ENCODE measurements at places on chromosomes 2 and 18.

DNA sequence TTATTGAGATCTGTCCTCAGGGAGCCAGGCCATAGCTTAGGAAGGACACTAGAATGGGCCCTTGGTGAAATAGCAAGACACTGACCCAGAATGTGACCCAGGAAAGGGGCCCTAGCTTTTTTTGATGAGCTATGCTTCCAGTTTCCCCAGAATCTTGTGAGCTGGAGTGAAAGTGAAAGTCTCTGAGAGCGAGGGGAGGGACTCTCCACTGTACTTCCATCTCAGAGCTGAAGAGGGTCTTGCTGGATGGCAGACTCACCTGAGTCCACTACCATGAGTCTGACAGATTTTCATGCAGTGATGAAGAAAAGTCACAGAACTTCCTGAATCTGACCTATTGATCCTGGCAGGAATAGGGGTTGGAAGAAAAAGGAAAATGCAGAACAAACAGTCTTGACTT, 3.1 kb downstream of the ARHGAP25 start:
- DNase-seq, result peak; percentile 39

DNA sequence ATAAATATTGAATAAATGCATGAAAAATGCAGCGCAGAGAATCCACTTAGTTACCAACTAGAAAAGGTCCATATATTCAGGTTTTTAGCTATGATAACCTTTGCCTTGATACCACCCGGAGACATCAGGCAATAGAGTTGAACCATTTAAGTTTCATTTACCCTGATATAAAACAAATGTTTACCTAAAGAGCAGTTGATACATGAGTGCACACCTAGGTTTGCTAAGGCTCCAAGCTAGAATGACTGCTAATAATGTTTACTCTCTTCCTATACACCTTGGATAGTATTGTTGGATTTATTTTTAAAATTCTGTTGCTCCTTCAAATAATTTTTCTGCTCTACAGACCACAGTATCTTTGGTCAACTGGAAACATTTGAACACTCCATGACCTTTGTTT, 1463.6 kb downstream of the LRP1B start:
- no peak for DNase-seq

DNA sequence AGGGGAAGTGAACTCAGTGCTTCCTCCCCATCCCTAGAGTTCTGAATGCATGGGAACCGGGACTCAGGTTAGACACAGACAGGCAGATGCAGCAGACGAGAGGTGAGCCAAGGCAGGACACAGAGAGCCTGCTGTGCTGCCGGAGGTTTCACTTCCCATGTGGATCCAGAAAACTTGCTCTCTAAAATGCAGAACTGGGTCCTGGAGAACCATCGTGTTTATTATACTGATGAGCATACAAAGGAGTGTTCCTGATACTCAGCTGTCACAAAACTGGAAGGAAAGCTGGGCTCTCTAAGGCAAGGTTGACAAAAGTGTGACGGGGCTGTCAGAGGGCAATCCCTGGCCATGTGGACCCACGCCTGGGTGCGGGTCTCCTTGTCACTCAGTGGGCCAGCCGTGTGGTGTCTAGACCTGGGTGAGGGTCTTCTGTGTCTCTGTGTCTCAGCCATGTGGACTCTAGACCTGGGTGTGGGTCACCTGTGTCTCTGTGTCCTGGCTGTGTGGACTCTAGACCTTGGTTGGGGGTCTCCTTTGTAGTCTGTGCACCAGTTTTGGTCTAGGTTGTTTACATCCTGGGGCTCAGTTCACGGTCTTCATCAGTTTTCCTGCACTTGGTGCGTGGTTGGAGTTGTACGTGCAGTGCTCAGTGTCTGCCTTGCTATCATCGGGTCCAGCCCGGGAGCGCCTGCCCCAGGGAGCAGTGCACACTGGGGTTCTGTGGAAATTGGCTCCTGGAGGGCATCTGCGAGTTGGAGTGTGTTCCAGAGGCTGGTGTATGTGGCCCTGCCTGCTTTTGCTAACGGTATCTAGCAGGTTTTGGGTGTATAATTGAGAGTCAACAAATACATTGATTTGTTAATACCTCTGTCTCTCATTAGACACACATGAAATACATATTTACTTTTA, 141.1 kb downstream of the ATP9B start:
- DNase-seq, result no peak

DNA sequence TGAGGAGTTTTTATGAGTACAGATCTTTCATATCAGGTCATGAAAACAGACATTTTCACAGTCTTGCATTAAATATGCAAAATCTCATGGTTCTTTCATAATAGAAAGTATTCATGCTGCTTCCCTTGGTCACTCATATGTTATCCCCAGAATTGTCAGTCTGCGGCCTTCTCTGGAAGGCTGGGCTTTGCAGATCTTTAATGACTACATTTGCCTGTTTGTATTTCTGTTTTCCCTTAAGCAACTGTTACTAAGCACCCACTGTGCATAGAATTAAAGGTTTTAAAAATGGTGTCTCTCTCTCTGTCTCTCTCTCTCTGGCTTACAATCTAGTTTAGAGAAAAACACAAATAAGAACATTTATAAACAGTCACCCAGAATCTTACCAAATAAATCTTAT, 456.3 kb downstream of the RIT2 start:
- no peak for DNase-seq

GRCh38 chr2:169363560-169364150, 1.3 kb upstream of the LRP2 start:
- peak; percentile 49 for DNase-seq

DNA sequence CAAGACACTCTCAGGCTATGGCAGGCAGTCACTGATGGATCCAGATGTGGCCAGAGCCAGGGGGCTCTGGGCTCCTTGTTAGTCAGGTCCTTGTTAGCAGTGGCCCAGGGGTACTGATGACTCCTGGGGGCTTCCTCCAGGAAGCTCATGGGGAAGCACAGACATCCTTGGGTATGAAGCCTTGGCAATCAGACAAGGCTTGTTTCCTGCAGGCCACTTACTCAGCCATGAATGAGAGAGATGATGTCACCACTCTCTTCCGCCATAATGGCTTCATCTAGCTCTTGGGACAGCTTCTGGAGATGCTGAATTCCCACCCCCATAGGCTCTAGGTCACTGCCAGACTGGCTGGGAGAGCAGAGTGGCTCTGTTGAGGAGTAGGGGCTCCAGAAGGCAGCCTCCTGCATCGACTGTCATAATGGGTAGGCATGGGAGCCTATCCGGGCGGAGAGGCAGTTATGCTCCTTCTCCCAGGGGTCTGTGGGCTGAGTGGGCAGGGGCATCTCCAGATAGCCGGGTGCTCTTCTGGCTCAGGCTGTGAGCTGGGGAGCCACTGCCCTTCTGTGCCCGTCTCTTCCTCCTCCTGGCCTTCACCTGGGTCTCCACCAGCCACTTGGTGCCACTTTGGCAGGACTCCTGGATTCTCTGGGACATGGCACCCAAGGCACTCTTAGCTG, 40.2 kb upstream of the BMPR2 start:
- no peak for DNase-seq

DNA sequence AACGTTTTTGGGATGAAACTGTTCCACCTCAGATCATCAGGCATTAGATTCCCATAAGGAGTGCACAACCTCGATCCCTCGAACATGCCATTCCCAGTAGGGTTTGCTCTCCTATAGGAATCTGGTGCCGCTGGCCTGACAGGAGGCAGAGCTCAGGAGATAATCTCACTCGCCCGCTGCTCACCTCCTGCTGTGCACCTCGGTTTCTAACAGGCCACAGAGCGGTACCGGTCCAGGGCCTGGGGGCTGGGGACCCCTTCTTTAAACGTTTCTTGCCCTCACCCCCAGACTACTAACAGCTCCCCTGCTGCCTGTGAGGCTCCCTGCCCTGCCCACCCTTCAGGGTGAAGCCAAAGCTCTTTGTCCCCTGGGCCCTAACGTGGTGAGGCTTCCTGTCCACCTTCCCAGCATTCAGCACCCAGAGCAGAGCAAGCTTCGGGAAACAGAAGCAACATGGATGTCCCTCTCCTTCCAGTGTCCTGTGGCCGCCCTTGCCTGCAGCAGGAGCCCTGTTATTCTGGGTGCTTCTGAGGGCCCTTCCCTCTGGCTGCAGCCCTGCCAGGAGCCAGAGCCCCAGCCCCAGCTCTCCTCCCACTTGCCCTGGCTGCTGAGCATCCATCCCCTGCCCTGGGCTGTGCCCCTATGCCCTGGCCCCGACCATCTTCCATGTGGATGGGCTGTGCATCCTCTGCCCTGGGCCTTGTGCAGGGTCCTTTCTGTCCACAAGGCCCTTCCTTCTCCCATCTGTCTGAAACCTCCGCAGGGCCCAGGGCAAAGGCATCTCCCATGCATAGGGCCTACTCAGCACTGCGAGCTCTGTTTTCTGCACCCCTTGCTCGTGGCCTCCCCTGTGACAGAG, 140.1 kb downstream of the MBP start:
- no peak for DNase-seq

DNA sequence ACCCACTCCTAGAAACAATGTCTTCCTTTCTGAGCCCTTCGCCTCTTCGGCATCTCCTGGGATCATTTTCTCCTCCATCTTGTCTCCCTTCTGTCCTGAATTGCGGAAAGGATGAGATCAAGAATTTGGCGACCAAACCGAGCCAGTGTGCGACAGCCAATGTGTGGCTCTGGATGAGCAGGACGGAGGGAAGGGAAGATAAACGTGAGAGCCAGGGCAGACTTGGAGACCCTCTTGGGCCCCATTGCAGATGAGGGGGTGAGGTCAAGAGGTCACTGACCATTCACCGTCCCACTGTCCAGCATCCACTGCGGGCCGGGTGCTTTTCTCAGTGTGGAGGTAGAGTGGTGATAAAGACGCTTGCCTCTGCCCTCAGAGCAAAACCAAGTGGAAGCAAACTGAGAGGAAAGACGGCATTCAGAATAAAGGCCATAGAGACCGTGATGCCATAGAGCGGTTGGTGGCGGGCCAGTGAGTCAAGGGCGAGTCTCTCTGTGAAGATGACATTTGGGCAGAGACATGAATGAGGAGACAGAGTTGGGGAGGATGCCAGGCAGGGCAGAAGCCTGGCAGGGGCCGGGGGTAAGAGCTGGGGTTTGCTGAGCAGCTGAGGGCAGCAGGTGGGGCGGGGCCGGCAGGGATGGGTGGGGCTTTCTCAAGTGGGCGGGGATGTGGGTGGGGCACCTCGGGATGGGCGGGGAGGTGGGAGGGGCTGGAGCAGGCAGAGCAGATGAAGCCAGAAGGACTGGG, 55.6 kb downstream of the ACAA2 start:
- DNase-seq, result no peak

DNA sequence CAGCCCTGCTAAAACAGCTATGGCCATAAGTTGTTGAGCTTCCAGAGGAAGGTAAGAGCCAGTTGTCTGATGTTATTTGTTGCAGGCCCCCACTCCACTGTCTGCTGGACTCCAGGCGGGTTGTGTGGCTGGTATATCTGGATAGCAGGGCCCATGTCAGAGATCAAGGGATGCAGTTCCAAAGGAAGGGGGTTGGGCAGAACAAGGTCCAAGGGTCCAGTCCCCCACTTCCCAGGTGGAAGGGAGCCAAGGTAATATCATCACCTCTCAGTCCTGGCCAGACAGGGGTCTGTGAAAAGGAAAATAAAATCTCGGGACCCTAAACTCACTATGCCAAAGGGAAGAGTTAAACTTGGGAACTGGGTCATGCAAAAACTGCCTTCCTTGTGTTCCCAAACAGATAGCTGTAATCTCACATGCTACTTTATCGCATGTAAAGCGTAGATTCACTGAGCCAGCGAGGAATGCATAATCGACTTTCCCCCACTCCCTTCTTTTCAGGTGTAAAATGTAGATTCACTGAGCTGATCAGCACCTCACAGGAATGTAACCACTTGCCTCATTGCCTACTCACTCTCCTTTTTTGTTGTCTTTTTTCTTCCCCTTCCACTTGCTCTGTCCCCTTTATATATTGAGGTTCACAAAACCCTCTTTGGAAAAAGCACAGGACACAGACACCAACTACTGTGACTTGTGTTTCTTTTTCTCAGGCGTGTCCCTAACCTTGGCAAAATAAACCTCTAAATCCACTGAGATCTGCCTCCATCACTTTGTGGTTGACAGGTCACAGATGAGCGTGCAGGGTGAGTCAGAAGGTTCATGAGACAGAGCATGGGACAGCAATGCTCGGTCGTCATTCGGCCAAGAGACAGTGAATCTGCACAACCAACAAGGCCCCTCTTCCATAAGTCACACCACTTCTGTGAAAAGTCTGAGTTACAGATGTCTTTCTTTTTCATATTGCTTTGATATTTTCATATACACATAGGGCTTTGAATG, 255.3 kb upstream of the SIX2 start:
- no peak for DNase-seq

DNA sequence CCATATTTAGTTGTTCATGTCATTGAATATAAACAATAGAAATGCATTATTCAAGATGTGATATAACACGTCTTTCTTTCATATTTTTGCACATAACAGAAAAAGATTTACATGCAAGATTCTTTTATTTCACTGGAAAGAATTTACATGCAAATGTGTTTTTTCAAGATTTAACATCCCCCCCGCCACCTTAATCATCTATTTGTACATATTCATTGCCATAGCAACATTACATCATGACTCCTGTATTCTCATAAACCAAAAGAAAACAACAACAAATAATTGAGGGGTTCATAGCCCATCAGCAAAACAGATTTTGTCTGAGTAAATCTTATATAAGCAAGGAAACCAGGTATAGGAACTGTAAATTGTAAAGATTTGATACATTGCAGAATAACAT, 3.2 kb upstream of the ACVR1C start:
- no peak for DNase-seq
